ENCODE measurements at places on chromosomes 3 and 15. TPM values are rescaled to one million over a fixed set of nuclear protein-coding genes. Genes with fewer than 3 reads are reported as not detected.

The SLC22A14 gene
- under 0.01 TPM for total RNA-seq

The GOLGA8N gene
- 4.4 TPM for total RNA-seq

The COL6A5 gene
- total RNA-seq: not detected

The SST gene
- total RNA-seq: not detected

The ATP13A4 gene
- total RNA-seq: 0.18 TPM

The INKA1 gene
- 3.7 TPM for total RNA-seq

The RGMA gene
- 0.46 TPM for total RNA-seq

The RHOA gene
- 401 TPM for total RNA-seq

The ZIC1 gene
- not detected for total RNA-seq

The ANKRD34C gene
- not detected for total RNA-seq

The TRIM42 gene
- total RNA-seq: not detected

The DUOXA2 gene
- not detected for total RNA-seq

The FGF12 gene
- 0.09 TPM for total RNA-seq

The KY gene
- 0.28 TPM for total RNA-seq

The CACNA2D3 gene
- total RNA-seq: 0.18 TPM

The PLD1 gene
- total RNA-seq: 38.7 TPM

The CYP1A2 gene
- total RNA-seq: not detected

The TM4SF18 gene
- 0.92 TPM for total RNA-seq

The GBE1 gene
- total RNA-seq: 217 TPM

The TPM1 gene
- 425 TPM for total RNA-seq

The TNNC1 gene
- total RNA-seq: 1.8 TPM

The CHRNA5 gene
- total RNA-seq: 0.14 TPM

The HCLS1 gene
- 7.2 TPM for total RNA-seq

The STAC gene
- 3.8 TPM for total RNA-seq

The TP63 gene
- total RNA-seq: under 0.01 TPM

The AHSG gene
- not detected for total RNA-seq

The ITPKA gene
- 0.92 TPM for total RNA-seq

The LINGO1 gene
- total RNA-seq: not detected

The XIRP1 gene
- not detected for total RNA-seq

The POLQ gene
- 1.8 TPM for total RNA-seq

The CORO2B gene
- 5.3 TPM for total RNA-seq

The PLSCR4 gene
- total RNA-seq: 23.9 TPM

The NOX5 gene
- 0.09 TPM for total RNA-seq

The LZTFL1 gene
- total RNA-seq: 15.4 TPM

The CTXND1 gene
- not detected for total RNA-seq

The CCDC33 gene
- not detected for total RNA-seq

The IQCF5 gene
- total RNA-seq: not detected

The CFAP100 gene
- total RNA-seq: not detected

The FAM227B gene
- 4.4 TPM for total RNA-seq

The ASB14 gene
- total RNA-seq: not detected

The FEZF2 gene
- total RNA-seq: not detected

The C3orf20 gene
- total RNA-seq: 0.09 TPM

The CRYGS gene
- 0.43 TPM for total RNA-seq

The FSIP1 gene
- total RNA-seq: 1.7 TPM

The LAMB2 gene
- 458 TPM for total RNA-seq

The IMPG2 gene
- 0.14 TPM for total RNA-seq

The CPNE4 gene
- total RNA-seq: not detected
